ENCODE measurements at places on chromosomes 1 and 21. TPM values are rescaled to one million over a fixed set of nuclear protein-coding genes. Genes with fewer than 3 reads are reported as not detected.

GJA9 gene
- total RNA-seq, result not detected

SERTAD4 gene
- 0.18 TPM for total RNA-seq

TCP10L gene
- total RNA-seq, result not detected

NPHS2 gene
- total RNA-seq, result not detected

FCRL2 gene
- 114 TPM for total RNA-seq

PGLYRP4 gene
- total RNA-seq, result not detected

DNA sequence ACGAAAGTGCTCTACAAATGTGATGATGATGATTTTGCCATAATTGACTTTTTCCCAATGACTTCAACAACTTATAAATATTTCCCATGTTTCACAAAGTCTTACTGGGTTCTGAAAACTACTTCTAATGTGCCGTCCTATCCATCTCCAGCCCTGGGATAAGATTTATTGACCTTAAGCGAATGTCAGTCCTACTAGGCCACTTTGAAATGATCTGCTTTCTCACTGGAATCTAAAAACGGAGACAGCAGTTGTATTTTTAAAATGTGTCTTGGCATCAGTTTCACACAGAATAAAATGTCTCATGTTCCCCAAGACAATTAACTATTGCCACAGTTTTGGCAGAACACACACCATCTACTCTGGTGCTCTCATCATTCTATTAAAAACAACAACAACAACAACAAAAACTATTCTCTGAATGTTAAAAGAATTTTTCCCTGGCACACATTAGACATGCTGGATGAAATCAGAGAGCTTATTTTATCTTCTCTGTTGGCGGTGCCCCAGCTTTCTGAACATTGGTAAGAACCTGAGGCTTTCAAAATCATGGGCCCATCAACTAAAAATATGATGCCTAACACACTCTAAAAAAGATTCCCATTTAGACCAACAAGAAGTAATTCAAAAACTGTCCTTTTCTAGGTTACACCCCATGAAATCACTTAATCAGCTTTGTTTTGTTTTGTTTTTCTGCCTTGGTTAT is 23.1 kb upstream of the DNASE2B start:
- DNase-seq, result no peak

DNA sequence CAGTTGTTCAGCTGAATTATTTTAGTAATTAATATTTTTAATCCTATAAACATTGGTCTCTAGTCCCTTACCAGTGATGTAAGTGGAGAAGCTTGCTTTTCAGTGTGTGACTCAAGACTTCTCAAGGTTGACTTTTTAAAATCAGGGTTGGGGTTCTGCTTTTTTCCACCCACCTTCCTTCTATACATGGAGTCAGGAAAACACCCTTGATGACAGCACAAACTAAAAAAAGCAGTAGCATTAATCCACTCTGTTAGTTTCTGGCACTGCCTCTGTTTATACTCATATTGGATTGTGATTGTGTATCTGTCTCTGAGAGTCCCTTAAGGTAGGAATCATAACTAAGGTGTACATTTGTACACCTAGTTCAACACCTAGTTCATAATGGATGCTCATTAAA is 8.3 kb upstream of the PLEKHO1 start:
- no peak for DNase-seq

- DNase-seq, result no peak
These were observed 2.0 kb upstream of the B3GALT5 start for GRCh38 chr21:39610703-39611102.

DNA sequence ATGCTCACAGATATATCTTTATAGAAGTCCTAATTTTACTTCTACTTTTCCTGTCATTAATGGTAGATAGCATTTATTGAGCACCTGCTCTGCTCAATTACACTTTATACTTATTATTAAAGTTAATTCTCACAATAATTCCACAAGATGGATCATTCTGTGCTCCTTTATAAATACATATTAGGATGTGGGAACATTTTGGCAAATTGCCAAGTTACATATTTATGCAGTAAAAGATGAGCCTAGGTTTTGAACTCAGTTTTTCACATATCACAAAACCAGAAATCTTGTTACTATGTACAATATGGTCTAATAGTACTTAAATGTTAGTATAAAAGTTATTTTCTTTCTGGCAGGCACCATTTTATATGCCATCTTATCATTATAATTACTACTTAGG is 895.0 kb upstream of the B3GALT2 start:
- no peak for DNase-seq

GRCh38 chr1:64891448-64891825 is 74.9 kb downstream of the JAK1 start:
- DNase-seq, result no peak

DNA sequence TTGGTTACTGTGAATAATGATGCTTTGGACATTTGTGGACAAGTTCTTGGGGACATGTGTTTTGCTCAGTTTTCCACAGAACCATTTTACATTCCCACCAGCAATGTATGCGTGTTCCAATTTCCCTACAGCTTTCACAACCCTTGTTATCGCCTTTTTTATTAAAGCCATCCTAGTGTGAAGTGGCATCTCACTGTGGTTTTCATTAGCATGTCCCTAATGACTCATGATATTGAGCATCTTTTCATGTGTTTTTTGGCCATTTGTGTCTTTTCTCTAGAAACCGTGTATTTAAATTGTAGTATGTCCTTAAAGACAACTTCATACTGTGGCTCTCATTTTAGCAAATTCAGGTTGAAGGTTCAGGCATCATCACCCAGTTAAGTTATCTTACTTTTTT is 132.1 kb downstream of the TGFBR3 start:
- no peak for DNase-seq

DNA sequence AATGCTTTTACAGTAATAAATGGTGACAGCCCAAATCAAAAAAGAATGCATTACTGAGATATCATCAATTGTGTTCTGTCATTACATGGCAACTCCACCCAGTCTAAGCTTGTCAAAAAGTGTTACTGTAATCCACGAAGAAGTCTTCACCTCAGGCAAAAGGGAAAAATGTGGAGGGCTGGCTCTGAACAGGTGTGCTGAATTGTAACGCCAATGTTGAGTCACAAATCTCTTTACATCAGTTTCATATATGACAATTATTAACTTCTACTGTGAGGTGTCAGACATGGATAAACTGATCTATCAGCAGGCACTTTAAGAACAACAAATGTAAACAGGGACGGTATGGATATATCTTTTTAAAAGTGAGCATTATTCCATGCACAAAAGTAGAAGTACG is 98.5 kb upstream of the DMRTA2 start:
- no peak for DNase-seq

- no peak for DNase-seq
These were observed 13.6 kb upstream of the TARS2 start for GRCh38 chr1:150473659-150474058.

- DNase-seq, result no peak
These were observed 418.7 kb upstream of the VAMP3 start for GRCh38 chr1:7352364-7352763.

- DNase-seq, result no peak
These were observed 15.8 kb upstream of the BACE2 start for GRCh38 chr21:41152147-41152546.

DNA sequence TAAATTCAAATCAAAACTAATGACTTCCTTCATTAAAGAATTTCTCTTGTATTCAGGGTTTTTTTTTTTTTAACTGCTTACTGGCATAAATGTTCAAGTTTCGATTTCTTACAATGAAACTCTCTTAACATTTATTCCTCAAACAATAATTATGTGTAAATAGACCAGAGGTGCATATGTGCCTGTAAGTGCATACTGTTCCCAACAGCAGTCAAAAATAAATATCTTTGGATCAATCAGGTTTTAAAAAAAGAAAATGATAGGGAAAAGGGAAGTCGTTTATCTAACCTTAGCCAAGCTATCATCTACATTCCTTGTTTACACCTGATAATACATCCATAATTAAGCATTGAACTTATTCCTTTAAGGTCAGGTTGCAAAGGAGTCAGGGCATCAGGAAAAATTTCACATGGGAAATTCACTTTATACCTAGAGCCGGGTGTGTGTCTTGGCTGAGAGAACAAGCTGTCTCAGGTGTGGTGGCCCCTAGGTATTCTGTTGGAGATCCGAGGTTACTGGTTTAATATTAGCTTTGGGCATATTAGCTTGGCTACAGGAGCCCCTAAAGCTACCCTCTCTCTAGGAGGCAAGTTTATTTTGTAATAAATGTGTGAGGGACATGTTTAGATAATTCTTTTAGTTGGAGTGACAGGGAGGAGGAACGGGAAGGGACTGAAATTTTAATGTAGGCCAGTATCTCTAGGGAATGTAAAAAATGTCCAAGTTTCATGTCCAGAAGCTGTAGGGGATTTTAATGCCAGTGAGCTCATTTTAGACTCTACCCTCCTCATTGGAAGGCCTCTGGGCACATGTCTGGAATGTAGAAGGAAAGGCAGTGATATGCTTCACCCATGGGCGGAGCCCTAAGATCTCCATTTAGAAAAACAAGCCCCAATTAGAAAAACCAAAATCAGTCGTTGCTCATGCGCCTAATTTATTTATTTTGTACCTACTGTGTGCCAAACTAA is 327.9 kb upstream of the PROX1 start:
- DNase-seq, result no peak

DNA sequence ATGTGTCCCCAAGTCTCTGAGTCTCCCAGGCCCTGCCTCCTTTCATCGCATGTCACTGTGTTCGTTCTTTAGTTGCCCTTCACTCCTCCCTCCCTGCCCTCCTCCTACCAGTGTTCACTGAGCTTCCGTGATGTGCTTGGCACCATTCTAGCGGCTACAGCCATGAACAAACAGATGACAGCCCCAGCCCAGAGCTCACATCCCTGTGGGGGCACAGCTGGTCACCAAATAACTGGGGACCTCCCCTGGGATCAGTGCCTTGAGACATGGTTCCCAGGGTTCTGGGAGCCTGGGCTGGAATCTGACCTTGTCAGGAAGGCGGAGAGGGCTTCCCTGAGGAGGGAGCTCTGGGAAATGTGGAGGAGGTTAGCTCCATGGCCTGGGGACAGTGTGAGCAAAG is 320.7 kb downstream of the PTPRU start:
- no peak for DNase-seq

DNA sequence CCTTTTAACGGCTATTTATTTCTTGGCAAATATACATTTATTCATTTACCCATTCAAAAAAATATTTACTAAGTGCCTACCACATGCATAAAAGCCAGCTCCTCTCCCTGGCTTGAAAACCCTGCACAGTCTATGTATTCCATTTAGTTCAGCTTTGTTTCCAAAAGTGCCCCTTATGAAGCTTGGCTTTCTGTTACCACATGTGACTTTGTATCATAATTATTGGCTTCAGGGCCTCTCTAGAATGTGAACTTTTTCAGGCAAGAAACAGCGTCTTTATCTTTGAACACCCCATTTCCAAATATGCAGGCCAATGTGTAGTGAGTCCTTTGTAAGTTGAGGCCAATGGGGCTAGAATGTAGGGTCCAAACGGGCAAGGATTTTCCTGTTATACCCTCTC is 69.4 kb downstream of the CACHD1 start:
- no peak for DNase-seq

DNA sequence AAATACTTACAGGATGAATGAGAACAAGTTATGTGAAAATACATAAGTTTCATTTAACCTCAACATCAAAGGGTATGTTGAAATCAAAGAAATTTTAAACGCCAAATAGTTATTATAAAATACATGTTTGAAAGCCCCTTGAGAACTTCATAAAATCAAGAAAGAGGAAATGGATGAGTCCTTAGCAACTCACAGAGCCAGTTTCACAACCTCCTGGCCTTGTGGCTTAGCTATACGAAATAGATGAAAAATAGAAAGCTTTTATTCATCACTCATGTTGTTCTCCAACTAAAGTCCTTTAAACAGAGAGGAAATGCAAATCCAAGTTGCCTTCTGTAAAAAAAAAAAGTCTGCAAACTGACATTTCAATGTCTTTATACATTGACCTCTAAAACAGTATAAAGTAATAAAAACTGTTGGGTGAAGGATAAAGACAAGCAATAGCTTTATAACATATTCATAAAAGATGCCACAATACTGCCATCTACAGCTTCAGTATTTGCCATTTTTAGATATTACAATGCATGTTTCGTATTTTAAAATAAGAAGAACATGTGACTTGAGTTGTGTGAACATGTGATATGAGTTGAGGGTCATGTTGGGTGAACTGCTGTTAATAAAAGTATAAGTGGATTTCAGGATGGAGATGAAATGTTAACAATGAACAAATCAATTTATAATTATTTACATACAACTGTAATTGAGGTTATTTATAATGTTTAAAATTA is 847.8 kb downstream of the MRPL39 start:
- no peak for DNase-seq

DNA sequence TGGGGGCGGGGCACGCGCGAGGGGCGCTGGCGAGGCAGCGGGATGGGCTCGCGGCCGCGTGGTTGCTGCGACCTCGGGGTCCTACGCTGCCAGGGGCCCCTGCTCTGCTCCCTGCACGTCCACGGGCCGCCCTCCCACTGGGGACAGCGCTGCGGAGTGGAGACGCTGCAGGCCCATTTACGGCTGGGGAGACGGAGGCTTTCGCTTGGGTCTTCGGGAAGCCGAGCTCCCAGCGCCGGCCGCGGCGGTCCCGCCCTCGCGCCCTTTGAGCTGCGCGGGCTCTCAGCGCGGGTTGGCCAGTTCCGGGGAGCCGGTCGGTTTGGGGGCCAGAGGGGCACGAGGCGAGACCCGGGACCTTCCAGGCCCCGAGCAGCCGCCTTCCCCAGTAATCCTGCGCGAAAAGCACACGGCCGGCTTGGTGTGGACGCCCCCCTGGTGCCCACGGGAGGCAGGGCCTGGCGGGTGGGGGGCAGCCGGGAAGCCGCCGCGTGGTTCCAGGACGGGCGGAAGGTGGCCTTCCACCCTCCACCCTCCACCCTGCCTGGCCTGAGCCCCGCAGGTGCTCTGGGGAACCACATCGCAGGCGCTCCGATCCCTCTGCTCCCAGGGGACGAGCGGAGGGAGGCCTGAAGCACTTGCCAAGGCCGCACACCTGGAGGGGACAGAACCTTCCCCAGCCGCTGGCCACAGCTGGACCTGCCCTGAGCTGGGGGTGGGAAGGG is 570 bp upstream of the PEX10 start:
- DNase-seq, result peak; percentile 58

GRCh38 chr1:9687120-9687873 is 35.8 kb downstream of the PIK3CD start:
- peak; percentile 79 for DNase-seq

DNA sequence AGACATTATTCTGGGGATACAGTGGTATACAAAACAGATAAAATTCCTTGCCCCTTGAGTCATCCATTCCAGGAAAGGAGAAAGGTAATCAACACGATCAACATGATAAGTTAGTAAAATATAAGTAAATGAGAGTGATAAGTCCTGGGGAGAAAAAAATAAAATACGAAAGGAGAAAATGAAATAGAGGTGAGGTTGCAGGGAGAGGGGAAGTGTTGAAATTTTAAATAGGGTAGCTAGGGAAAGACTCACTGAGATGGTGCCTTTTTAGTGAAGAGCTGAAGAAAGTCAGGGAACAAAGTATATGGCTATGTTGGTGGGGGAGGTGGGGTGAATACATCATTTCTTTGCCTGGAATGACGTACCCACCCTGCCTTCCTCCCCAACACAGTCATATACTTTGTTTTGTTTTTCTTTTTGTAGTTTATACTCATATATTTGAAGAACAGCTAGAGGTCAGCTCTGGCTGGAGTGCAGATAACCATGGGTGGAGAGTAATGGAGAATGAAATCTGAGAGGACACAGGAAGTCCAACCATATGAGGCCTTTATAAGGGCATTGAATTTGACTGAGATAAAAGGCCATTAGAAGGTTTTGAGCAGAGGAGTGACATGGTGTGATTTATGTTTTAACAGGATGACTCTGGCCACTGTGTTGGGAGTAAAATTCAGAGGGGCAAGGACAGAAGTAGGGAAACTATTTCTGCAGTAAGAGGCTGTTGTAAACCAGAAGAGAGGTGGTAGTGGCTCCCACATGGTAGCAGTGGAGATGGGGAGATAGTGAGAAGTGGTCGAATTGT is 54.8 kb downstream of the OSBPL9 start:
- no peak for DNase-seq
